ENCODE measurements at places on chromosomes 7 and 10. TPM values are rescaled to one million over a fixed set of nuclear protein-coding genes. Genes with fewer than 3 reads are reported as not detected.

DNA sequence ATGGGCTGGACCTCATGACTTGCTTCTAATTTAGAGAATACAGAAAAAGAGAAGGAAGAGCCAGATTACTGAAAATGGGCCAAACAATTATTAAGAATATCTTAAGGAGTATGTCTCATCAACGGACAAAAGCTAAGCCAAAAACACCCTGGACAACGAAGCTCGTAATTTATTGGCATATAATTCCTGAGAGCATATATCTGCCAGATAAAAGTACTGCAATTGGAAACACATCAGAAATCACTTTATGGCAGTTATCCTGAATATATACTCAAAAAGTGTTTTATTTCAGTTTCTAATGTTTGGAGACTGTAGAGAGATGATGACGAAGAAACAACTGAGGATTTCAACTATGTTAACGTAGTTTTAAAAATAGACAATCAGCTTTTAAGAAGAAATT, 211.8 kb downstream of the CSTF2T start:
- DNase-seq: no peak

SPDYE8 gene
- total RNA-seq: not detected

DNA sequence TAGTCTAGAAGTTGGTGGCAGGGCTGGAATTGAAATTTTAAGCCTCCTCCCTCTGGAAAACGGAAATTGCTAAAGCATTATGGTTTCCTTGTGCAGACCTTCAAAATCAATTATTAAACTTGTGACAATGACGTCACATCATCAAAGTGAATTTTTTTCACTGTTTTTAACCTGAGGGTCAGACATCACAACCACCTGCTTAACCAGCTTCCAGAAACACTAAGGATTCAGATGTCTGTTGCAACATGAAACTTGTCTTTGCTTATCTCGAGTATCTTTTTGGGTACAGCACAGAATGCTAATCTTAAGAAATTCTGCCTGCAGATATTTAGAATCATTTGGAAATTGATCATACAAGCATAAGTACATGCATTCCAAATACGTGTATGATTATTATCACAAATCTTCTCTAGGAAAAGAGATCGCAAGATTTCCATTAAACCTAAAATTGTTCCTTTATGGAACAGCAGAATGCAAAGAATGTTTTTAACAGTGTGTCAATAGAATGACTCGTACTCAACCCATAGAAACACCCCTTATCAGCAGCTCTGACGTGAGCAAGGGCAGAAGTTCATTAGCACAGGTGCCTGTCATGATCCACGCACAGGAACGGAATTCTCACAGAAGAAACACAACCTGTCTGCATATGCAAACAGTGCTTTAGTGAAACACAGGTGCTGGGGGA, 4.1 kb upstream of the GTPBP4 start:
- no peak for DNase-seq

DNA sequence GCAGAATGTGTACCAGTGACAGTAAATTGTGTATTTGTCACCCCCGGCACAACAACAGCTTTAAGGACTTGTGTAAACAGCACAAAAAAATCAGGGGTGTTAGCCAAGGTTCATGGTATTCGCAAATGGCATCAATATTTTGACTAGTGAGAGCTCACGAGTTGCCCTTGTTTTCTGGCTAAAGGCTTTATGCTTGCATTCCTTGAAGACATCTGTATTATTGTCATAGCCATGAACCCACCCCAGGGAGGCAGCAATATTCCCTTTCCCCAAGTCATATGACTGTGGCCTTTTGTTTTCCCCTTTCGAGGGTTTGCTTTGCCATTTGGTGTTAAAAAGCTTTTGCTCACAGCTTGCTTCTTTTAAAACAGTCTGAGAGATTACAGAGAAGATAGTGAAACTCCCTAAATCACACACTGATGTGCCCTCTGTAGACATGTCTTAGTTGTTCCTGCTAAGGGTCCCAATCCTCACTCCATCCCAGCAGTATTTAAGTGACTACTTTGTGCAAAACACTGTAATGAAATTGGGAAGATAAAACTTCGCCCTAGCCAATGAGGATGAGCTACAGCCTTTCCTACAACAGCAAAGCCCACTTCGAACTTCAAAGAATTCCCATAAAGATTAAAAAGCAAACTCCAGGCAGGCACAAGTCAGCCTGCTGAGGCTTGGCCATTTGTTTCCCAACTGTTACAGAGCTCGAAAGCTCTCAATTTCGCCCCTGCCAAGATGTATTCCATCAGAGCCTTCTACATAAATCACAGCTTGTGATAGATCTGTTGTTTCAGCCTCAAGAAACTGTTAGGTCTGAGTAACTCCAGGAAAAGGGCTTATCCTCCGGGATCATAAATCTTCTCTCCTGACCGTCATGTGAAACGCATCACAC, 172.3 kb downstream of the ADAM12 start:
- DNase-seq: no peak

OPN1SW gene
- total RNA-seq: not detected

DNA sequence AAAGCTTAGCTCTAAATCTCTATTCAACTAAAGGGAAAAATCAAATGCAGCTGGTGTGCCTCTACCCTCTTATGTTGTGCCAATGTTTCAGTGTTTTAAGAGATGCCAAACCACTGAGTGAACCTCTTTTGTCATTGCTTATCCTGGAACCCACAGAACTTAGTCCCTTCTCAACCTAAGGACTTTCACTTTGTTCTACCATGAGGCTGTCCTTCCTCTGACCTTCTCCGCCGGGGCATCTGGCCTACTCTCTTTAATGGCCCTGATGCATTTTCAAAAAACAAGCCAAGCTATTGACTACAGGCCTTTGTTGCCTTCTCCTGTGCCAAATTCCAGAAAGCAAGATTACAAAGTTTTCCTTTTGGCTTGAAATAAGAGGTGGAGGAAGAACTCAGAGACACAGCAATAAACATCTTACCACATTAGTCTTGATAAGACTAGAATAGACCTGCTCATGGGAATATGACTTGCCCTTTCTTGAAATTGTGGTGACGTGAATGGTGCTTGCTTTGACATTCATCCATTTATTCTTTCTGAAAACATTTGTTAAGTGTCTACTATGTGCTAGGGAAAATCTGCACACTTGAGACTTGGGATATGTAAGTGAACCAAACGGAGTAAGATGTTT, 253.2 kb upstream of the SMIM30 start:
- DNase-seq: no peak

FAM241B gene
- total RNA-seq: 1.1 TPM

- no peak for DNase-seq
Measured at GRCh38 chr10:112663234-112664125, 216.5 kb downstream of the VTI1A start.

DNA sequence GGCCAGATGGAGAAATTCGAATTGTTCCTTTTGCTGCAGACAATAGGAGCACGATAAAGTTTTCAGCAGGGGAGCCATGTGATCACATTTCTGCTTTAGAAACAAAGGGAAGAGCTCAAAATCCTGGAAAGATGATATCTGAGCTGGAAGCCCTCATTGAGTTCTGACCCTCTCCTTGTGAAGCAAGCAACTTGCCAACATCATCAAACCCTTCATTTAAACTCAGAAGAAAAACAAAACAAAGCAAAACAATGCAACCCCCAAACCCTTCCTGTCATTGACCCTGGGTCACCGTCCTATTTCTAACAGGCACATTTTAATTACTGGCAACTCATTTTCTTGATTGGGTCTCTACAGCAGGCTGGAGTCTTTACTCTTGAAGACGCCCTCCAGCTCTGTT, 198.3 kb upstream of the ZNF32 start:
- no peak for DNase-seq

DNA sequence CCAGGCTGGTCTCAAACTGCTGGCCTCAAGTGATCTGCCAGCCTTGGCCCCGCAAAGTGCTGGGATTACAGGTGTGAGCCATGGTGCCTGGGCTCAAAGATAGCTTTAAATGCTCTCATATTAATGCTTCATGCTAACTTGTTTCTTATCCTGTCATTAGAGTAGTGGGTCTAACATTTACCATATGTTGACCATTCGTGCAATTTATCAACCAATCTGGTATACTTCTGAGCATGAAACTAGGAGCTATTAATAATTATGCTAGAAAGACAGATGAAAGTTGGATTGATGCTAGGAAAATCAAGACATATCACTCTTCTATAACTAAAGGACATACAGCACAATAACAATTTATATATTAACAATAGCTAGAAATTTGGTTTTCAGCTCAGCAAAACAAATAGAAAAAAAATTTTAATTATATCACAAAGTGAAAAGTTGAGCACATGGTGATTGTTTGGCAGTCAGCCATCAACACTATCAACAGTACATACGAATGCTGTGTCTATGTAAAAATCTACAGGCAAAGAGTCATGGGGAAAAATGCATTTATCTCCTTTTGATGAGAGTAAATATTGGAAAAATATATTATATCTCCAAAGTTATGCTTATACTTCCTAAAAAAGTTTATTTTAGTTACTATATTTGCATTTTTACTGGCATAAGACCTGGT, 112.1 kb upstream of the ABCB5 start:
- no peak for DNase-seq

- DNase-seq: no peak
Measured at GRCh38 chr10:5898163-5898562, 8.1 kb downstream of the FBH1 start.

ATOH7 gene
- total RNA-seq: not detected

DNA sequence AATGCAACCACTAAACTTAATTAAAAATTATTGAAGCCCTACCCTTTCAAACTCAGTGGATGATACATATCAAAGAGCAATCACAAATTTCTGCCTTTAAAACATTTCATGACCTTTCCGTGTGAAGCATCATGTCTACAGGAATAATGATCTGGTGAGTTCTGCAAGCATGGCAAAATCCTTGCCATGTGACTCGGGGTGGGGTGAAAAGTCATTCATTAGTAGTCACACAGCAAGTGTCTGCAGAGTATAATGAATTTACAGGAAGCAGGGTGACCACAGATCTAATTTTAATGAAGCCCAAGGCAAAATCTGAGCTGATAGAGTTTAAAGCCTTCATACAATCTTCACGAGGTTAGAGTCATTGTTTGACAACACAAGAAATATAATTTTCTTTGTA, 351.9 kb downstream of the THSD7A start:
- DNase-seq: no peak

SORBS1 gene
- 1.5 TPM for total RNA-seq

DNA sequence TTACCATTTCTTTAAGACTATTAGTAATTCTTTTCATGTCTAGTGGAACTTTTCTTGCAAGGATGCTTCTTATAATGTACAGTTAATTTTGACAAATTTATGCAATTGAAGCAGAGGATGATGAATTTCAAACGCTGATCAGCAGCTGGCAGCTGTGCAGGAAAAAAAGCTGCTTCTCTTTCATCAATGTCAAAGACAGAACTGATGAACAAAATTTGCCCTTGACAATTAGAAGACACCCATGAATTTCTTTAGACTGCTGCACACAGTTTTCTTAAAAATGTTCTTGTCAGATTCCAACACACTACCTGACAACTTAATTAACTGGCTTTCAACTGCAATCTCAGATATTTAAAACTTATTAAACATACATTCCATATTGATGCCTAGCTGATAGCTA, 138.3 kb downstream of the SKAP2 start:
- DNase-seq: no peak

- no peak for DNase-seq
Measured at GRCh38 chr10:62814756-62815380, 1.3 kb downstream of the EGR2 start.

GRCh38 chr10:44965104-44965503, 5.5 kb downstream of the RASSF4 start:
- no peak for DNase-seq

- DNase-seq: no peak
Measured at GRCh38 chr7:87852306-87852705, 23.9 kb downstream of the SLC25A40 start.

DNA sequence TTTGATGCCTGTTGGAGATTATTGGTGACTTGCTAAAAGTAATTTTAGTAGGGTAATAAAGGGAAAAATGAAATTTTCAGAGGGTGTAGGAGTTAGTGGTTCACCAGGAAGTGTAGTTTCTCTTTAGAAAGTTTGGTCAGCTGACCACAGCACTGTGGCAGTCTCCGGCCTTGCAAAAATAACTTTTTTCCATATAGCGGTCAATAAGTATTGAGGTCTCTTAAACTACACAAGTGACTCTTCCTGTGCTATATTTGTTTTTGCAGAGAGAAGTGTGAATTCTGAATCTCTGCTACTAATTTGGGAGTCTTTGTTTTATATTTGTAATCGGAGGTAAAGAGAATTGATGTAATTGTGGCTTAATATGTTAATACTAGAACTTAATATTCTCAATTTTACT, 24.3 kb downstream of the PTPN12 start:
- no peak for DNase-seq

GRCh38 chr7:20892776-20893175, 106.1 kb upstream of the SP8 start:
- DNase-seq: no peak

PRPS1L1 gene
- total RNA-seq: not detected

DNA sequence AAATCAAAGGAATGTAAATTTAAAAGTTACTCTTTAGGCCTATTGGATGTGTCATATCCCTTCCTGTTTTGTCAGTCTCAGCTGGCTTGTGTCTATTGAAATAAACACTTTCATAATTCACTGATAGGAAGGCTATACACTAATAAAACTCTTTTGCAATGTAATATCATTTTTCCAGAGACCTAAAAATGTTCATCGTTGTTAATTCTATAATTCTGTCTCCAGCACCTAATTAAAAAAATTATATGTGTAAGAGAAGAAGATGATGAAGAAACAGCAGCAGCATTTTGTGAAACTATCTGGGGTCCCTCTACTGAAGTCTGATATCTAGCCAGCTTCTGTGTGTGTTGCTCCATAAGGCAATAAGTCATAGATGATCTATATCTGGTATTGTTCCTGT, 602.7 kb downstream of the ETV1 start:
- no peak for DNase-seq

DNA sequence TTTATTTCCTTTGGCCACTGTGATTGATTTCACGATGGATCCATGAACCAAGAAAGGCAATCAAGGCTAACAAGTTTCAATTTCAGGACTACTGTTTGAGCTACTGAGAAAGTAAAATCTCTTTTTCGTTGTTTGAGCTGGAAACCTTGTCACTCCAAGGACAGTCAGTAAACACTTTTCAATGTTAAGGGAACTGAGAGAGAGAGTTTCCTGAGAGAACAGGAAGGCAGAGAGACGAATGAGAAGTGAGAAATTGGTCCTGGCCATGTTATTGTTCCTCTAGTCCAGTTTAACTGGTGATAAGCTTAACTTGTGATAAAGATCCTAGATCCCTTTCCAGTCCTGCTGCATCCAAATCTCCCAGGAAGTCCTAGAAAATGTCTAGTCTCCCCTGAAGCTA, 909 bp upstream of the AKR1D1 start:
- no peak for DNase-seq
